Stimulated activated CD8-positive, alpha-beta memory T cell treated with anti-CD3 and anti-CD28 coated beads, Interleukin-15, amount 100 ng/mL, for 4 hours (primary cell): ENCODE measurements at places on chromosomes 2 and 18.

DNA sequence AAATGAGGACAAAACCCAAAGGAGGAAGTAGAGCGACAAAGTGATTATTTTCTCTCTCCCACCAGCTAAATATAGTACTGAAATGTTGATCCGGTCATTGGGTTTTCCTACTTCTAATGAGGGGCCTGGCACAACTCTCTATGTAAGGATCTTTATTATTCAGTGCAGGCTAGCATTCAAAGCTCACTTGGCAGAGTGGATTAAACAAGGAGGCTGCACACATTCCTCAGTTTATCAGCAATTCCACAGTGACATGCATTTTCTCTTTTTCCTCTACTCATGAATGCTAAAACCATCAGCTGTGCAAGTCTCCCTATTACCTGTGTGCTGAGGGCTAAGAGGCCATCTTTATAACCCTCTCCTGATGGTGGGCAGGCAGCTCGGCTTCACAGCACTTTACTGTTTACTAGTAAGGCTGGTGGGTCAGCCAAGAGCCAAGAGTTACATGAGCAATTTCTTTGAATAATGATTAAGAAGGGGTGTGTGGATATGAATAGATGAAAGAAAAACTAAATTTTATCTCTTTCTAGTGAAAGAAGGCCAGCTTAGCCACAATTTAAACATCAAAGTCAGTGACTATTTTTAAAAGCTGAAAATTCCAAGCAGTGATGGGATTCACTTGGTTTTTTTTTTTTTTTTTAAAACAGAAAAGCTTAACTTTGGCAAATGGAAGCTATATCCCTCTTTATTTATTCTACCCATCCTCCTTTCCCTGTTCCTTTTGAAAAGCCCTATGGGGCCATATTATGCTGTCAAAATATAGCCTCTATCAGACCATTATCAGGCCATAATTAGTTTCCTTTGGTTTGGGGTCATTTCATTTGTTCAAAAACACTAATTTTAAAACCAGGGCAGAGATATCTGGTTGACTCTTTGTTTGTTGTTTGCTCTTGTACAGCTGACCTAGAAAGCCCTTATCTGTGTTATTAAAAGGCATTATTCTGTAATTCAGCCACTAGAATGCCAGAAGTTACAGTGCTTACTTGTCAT lies 111.0 kb downstream of the RBM43 start:
- DNase-seq, result no peak

DNA sequence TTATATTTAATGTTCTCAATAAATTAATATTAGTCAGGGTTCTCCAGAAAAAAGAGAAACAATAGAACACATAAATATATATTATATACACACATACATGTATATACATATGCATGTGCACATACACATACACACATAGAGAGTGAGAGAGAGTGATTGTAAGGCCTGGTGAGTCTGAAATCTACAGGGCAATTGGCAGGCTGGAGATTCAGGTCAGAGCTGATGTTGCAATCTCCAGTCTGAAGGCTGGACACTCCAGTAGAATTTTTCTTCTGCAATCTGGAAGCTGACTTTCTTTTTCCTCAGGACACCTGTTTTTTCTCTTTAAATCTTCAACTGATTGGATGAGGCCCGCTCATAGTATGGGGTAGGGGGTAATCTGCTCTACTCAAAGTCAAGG lies 3.2 kb downstream of the TMEM182 start:
- DNase-seq, result no peak

DNA sequence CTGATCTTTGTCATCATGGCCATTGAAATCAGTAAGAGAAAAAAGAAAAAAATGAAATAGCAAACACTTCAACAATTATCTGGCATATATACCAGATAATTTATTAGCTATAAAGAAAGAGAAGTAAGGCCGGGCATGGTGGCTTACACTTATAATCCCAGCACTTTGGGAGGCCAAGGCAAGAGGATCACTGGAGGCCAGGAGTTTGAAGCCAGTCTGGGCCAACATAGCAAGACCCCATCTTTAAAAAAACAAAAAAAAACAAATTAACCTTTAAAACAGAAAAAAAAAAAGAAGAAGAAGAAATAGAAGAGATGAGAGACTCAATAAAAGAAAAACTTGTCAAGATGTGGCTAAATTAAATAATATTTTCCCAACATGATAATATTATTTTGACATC lies 61.6 kb upstream of the TGIF1 start:
- no peak for DNase-seq

DNA sequence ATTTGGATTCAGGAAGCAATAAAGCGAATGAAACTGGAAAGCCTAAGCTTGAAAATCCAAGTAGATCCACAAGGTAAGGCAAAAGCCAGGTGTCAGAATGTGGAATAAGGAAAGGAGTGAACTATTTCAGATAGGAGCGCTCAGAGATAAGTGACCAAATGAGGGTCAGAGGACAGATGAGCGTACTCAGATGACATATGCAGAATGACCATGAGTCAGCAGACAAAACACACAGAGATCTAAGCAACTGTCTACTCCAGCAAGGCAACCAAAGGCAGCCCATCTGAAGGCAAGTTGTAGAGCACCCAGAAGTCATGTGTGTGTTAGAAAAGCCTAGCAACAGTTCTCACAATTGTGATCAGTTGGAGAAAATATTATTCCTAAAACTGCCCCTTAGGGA lies 548.4 kb upstream of the FSHR start:
- DNase-seq, result no peak

- DNase-seq, result no peak
Measured at GRCh38 chr2:213129311-213129710, 22.1 kb downstream of the IKZF2 start.

DNA sequence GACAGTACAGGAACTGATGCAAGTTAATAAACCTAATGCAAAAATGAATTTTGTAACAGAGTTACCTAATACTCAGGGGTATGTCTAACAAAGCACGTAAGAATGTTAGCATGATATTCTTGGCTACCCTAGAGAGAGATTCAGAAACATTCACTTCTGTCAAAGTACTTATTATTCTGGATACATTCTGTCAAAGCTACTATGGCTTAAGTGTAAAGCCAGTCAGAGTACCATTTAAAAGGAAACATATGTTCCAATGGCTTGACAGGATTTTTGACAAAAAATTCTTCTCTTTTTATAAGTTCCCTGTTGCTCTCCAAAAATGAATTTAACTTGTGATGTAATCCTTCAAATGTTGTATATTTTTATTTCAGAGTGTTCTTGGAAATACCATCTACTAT lies 85.5 kb downstream of the PIGN start:
- DNase-seq, result no peak

DNA sequence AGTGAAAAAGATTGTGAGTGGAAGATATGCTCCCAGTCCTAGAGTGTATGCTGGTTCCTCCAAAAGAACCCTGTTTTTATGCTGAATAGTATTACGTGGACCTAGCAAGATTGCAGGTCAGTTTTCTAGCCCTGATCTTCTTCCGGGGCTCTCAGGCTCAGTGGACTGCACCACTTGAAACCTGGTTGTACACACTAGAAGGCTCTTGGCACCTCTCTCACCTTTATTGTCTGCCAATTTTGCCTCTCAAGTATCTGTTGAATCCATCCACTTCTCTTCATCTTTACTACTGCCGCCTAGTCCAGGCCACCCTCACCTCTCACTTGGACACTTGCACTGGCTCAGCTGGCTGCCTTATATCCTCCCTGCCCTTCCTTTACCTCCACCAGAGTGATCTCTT lies 16.8 kb downstream of the TTC39C start:
- no peak for DNase-seq

GRCh38 chr18:22545066-22545760 lies 127.5 kb upstream of the CTAGE1 start:
- DNase-seq, result no peak

DNA sequence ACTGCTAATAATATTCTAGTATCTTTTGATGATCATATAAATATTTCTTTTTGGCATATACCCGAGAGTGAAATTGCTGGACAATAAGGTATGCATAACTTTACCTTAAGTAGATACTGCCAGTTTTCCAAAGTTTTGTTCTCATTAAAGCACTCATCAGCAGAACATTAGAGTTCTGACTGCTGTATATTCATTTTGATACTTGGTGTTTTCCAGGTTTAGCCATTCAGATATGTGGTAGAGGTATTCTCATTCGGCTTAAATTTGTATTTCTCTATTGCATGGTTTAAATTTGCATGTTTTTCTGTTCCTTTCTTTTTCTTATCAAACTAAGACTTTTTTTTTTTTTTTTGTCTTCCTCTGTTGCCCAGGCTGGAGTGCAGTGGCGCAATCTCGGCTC lies 18.2 kb downstream of the CYBRD1 start:
- no peak for DNase-seq

- DNase-seq, result no peak
Measured at GRCh38 chr2:241811952-241812729, 3.1 kb downstream of the NEU4 start.

GRCh38 chr2:101698844-101699754 lies 1.6 kb downstream of the MAP4K4 start:
- DNase-seq, result no peak

- DNase-seq, result no peak
Measured at GRCh38 chr2:234204480-234204879, 154.0 kb downstream of the SPP2 start.

DNA sequence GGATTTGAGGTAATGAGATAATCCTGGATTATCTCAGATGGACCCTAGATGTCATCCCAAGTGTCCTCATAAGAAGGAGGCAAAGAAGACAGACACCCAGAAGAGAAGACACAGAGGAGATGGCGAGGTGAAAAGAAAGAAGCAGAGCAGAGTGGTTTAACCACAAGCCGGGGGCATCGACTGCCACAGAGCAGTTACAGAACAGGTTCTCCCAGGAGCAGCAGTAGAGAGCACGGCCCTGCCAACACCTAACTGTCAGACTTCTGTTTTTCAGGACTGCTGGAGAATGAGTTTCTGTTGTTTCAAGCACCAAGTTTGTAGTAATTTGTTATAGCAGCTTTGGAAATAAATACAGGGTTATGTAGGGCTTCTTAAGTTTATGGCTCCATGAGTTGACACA lies 437.0 kb downstream of the THSD7B start:
- DNase-seq, result no peak

DNA sequence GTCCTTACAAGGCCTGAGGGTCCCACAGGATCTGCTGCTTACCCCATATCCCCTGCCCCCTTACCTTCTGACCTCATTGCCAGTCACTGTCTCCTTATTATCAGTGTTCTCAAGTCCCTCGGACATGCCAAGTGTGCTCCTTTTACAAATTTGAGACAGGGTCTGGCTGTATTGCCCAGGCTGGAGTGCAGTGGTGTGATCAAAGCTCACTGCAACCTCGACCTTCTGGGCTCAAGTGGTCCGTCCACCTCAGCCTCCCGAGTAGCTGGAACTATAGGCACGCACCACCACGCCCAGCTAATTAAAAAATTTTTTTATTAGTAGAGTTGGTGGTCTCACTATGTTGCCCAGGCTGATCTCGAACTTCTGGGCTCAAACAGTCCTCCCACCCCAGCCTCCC lies 141.0 kb downstream of the PHLPP1 start:
- no peak for DNase-seq

- no peak for DNase-seq
Measured at GRCh38 chr18:7198326-7198725, 32.6 kb upstream of the LRRC30 start.

DNA sequence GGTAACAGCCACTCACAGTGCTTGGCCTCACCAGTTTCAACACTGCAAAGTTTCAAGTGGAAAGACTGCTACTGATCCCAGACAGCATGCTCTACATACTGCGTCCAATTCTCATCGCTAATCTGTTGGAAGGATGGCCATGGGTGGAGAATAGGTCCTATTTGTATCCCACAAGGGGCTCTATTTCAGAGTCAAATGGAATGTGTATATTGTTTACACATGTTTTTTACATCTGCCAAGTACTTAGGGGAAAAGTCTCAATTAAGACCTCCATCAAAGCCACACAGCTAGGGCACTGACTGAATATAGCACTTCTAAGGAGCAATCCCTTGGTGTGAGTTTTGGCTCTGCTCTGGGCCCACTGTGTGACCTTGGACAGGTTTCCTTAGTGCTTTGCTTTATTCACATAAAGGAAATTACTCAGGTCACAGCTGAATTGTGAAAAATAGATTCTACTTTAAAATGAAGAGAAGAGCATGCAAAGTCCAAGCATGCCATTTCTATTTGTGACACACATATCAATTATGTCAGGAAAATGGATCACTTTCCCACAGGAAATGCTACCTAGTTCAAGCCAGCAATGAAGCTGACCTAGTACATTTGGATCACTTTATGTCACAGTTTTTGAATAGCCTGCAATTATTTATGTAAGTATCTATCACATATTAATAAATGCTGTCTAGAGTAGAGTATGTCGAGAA lies 112.9 kb upstream of the STK17B start:
- DNase-seq, result no peak

DNA sequence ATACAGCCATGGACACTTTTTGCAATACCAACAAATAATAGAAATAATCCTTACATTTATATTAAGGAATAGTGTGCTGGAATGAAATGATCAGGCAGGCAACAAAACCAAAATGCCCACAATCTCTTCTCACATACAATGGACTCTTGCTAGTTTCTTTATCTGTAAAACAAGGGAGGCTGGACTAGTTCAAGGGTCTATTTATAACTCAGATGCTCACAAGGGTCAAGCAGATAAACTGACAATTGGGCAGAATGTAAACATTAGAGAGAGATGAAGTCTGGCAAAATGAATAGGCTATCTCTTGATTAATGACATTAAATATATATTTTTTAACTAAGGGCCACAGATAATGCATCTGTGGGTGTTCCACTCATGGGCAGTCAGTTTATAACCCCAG lies 11.4 kb downstream of the PPIL3 start:
- DNase-seq, result no peak

- DNase-seq, result no peak
Measured at GRCh38 chr2:133063775-133064174, 393.8 kb upstream of the LYPD1 start.

GRCh38 chr2:204470178-204470620 lies 75.1 kb upstream of the PARD3B start:
- no peak for DNase-seq

DNA sequence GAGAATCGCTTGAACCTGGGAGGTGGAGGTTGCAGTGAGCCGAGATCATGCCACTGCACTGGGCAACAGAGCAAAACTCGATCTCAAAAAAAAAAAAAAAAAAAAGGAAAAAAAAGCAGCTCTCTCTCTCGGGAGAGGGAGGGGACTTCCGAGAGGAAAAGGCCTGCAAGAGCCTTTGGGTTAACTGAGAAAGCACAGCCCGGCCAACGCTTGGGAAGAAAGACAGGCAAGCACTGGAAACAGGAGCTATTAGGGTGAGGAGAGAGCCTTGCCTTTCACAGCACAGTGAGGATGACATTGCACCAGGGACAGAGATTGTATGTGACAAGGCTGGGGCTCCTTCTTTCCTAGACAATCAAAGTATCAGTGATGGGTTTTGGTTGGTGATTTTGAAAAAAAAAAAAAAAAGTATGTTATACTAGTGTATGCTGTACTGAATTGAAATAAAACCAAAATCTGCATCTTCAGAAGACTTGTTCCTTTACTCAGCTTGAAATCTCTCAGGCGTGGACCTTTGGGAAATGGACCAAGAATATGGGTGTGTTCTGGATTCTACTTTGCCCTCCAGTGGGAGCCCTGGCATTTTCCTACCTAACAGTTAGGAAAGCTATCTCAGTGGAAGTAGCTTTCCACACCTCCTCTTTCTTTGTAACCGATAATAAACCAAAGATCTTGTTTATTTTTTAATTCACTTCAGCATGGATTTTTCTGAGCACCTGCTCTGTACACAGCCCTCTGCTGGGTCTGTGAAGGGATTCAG lies 16.7 kb downstream of the SRSF7 start:
- DNase-seq, result no peak

GRCh38 chr2:239236808-239237205 lies 164.0 kb downstream of the HDAC4 start:
- no peak for DNase-seq

- DNase-seq, result no peak
Measured at GRCh38 chr2:139354518-139354917, 574.3 kb upstream of the NXPH2 start.

GRCh38 chr2:186862869-186863709 lies 14.1 kb upstream of the ZSWIM2 start:
- no peak for DNase-seq
